Inflammatory macrophage treated with lipopolysaccharide for 1 hour (primary cell): ENCODE measurements at places on chromosomes 6 and 20.

DNA sequence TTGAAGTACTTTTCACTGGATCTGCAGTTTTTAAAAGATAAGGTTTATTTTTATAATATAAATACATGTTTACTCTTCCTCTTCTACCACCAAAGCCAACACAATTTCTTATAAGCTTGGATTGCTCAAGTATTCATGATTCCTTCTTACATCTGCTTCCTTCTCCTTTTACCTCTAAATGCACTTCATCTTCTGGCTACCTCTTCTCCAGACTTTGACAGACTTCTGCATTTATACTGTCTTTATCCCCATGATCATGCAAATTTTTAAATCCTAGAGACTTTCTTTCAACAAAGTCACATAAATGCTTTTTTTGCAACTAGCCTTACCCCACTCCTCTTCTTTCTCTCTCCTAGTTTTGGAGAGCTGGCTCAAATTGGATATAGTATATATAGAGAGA is 142.9 kb downstream of the TFAP2B start:
- peak; percentile 2 for DNase-seq

DNA sequence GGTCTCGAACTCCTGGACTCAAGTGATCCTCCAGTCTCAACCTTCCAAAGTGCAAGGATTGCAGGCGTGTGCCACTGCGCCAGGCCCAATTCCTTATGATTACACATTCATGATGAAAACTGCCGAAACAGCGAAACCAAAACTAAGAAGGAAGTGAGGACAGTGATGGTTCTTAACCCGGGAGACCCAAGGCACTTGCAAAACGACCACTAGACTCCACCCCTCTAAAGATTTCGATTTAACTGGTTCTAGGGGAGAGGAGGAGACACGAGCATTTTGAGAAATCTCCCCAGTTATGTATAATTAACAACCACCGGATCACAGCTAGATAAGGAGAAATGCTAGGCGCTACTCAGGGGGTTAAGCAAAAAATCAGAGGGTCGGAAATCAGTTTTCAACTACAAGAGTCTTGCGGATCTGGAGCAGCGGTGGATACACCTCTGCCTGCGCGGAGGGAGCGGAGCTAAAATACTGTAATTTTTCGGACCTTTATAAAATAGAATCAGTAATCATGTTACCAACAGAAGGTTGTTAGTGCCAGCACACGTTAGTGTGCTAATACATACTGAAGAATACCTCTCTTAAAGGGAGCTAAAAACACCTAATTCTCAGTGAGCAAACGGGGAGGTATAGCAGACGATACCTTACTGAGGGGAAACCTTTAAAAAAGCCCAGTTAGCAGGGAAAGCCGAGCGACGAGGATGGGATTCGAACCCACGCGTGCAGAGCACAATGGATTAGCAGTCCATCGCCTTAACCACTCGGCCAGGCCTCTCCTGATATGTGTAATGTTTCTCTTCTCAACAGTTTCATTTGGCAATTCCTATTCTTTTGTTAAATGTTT is 60.0 kb upstream of the BTN3A2 start:
- peak; percentile 92 for DNase-seq

DNA sequence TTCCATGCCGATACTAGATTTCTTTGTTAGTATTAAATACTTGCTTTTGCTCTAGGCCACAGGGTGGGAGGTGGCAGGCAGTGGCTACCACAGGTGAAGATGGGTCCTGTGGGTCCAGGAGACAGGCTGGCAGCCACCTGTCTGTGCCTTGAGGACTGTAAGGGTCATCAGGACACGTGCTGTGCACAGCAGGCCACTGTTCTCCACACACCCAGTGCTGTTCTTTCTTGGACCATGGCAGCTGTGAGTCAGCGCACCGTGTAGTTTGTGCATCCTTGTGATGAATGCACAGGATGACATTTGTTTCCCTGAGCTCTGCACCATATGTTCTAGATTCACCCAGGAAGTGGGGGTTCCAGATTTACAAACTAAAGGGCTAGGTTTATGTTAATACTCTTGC is 317.0 kb downstream of the ZFAND3 start:
- DNase-seq = no peak

DNA sequence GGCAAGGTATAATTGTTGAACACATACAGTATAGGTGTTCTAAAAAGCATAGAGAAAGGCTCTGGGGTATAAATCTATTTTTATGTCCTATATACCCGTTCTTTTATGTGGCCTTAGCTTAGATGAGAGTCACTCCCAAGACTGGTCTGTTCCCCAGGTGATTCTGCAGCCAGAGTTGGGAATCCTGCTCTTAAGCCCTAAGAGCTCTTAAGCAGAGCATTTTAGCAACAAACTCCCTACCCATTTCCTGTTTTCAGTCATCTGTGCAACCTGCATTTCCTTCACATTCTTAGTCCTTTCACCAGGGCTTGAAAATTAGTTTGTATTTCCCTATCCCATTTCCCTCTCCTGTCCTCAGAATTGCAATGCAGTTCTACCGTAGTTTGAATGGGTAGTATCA is 166.1 kb downstream of the HS3ST5 start:
- no peak for DNase-seq

DNA sequence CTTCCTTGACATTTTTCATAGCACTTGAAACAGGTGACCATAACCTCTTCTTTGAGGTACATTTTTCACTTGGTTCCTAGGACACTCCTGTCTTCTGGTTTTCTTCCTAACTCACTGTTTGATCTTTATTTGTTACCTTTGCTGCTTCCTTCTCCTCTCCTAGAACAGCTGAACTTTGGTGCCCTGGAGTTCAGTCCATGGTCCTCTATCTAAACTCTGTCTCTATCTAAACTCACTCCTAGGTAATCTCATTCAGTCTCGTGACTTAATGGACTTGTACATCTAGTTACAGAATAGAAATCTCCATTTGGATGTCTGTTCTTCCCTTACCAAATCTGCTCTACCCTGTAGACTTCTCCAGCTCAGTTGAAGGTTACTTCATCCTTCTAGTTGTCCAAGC is 73.7 kb downstream of the SHPRH start:
- DNase-seq = no peak

DNA sequence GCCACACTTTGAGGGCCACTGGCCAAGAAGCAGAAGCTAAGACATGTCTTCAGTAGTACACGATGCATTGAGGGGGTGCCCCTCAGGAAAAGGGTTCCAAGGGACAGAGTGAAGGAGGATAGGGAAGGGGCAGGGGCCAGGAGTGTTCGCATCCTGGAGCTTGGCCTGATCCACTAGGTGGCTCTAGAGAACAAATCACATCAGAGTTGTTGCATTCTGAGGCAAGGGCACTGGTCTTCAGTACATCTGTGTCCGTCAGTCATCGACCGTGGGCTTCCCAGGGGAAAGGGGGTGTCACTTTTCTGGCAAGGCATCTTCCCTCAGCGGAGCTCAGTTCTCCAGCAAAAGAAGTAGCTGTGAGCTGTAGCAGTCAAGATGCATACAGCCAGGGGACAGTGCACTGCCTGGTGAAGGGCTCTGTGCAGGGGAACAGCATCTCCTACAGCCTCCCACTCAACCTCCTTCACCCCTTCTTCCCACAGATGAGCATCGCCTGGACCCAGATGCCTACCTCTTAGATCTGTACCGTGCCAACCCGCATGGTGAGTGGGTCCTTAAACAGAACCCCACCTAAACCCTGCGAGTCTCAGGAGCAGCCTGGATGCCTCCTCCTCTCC is 47.8 kb downstream of the ARHGAP40 start:
- DNase-seq = no peak

DNA sequence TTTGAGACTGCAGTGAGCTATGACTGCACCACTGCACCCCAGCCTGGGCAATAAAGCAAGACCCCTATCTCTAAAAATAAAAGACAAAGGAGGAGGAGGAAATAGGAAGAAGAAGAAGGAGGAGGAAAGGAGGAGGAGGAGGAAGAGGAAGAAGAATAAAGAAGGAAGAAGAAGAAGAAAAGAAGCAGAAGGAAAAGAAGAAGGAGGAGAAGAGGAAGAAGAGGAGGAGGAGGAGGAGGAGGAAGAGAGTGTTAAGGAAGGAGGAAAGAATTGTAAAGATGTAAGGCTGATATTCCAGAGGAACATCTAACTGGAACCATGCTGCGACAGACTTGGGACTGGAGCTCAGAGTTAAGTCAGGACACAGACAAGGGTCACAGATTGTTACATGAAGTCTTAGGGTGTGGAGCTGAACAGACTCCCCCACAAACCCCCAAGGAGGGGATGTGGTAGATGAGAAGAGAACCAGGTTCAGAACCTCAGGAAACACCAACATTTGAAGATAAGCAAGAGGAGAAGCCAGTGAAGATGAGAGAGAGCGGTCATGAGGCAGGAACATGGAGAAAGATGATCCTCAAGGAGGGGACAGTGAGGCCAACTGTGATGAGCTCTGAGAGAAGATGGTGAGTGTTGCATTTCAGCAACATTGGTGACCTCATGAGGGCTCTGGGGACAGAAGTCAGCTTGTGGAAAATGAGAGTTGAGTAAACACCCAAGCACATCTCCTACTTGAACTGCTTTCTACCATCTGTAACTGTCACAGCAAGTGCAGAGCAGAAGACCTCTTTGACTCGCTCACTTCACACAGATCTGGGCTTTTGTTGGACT is 118.2 kb downstream of the CD164 start:
- DNase-seq = no peak

DNA sequence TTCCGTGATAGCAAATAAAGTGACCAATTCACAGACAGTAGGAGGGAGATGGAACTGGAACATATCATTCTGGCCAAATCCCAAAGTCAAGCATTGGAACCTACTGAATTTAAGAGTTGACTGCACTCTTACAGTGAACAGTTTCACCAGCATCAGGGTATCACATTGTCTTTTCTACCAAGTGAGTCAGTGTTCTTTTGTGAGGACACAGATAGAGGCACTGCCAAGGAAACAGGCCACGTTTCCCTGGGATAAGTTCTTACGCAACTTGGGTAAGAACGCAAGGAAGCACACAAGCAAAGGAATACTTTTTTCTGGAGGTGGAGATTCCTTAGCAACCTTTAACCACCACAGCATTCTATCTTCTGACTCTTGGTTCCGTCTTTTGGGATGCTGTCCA is 28.6 kb upstream of the ENPP5 start:
- no peak for DNase-seq

- no peak for DNase-seq
These were observed 95.9 kb downstream of the FYN start for GRCh38 chr6:111777357-111777756.

DNA sequence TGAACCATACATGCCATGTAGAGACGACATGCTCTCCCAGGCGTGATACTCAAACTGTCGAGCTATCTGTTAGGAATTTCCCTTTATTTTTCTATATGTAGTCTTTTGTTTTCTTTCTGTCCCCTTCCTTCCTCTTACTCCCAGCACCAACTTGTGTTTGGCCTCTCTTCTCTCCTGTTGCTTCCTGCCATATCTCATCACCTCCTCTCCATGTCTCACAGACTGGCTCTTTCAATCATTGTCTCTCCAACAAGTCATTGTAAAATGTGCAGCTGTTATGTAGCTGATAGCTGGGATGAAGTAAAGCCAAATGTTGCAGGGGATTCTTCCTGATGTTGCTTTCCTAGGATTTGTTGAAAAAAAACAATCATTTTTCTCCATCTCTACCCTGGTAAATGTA is 234.5 kb downstream of the TMEM242 start:
- no peak for DNase-seq

- no peak for DNase-seq
These were observed 24.9 kb upstream of the SULF2 start for GRCh38 chr20:47810116-47810677.
